ENCODE measurements at places on chromosomes 11 and 22.

- peak; percentile 27 for DNase-seq
These were observed 77.9 kb upstream of the TOP3B start for GRCh38 chr22:22060200-22061084.

DNA sequence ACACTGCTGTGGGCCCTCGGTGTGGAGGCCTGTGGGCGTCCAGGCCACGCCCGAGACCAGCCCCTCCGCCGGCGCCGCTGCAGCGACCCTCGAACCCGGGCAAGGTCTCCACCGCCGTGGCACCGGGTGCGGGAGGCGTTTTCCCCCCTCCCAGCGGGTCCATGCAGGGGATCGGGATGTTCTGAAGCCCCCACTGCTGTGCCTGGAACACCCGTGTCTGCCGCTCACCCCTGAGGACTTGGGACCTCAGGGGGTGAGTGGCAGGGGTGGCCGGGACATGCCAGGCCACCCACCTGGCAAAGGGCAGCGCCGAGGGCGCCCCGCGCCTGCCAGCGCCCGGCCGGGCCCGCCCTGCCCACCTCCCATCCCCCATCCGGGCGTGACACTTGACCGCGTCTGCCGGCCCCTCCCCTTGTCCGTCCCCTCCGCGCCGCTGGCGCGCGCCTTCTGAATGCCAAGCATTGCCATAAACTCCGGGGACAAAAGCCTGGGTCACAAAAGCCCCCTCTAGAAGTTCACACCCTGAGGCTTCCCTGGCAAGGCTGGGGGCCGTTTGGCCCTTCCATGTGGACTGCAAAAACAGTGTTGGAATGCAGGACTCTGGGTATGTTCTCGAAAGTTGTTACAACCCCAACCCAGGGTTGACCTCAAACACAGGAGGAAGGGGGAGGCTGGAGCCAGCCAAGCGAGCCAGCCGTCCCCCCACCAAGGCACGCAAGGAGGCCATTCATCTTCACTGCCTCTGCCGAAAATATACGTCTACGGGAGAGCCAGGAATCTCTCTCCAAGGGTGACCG, 819 bp upstream of the KCNQ1OT1 start:
- DNase-seq: peak; percentile 31

GRCh38 chr11:22454461-22455090, 116.4 kb downstream of the SLC17A6 start:
- no peak for DNase-seq

- no peak for DNase-seq
These were observed 97.1 kb upstream of the SYT13 start for GRCh38 chr11:45383224-45383623.

DNA sequence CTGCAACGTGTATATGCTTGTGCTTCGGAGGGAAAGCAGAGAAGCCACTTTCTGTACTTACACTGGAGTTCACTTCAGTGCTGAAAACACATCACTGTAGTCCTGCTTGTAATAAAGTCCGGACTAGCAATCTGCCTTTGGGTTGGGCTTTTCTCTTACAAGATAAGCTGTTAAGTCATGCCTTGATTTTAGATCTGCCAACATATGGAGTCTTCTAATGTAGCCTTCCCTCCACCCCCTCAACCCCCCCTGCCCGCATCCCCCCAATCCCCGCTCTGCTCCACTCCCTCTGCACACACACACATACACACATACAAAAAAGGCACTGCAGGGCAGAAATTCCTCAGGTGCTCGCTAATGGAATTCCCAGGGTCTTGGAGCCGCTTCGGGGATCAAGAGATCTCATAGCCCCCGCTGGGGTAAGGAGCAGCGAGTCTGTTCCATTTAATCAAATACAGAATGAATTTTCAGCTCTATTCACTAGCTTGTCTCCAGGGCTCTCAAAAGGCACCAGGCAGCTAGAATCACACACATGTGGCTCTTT, 3.4 kb downstream of the CDON start:
- DNase-seq: no peak

DNA sequence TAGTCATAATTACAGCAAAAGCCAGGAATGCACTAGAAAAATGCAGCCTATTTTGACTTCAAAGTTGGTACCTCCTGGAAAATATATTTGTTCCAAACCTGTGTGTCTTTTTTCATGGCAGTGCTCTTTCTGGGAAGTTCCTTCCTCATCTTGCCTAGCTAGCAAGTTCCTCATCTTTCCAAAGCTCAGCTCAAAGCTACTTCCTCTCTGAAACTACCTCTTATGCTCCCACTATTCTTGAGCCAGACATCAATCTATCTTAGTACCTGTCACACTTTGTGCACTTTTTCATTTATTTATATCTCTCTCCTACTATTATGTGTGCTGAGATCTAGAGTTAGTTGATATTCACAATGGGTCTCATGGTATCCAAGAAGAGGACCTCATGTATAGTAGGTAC, 191.6 kb upstream of the CCDC90B start:
- DNase-seq: no peak

GRCh38 chr22:40922484-40923303, 28.5 kb upstream of the RBX1 start:
- peak; percentile 52 for DNase-seq

GRCh38 chr11:66904055-66904454, 47.2 kb downstream of the LRFN4 start:
- no peak for DNase-seq

- no peak for DNase-seq
These were observed 56.9 kb upstream of the RASD2 start for GRCh38 chr22:35483730-35484129.

DNA sequence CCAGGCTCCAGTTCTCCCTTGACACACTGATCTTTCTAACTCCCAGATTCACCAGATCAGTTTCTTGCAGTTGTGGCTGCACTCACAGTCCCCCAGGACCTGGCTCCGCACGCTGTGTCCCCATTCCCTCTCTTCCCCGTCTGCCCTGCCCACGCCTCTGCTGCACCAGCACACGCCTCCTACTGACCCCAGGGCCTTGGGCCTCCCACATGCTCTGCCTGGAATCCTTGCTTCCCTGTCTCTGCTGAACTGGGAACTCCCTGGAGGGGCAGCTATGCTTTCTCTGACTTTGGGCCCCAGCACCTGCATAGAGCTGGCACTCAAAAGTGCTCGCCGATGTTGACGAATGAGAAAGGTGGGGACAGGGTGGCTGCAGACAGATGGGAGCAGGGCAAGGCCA, 68.9 kb downstream of the MYO7A start:
- no peak for DNase-seq

DNA sequence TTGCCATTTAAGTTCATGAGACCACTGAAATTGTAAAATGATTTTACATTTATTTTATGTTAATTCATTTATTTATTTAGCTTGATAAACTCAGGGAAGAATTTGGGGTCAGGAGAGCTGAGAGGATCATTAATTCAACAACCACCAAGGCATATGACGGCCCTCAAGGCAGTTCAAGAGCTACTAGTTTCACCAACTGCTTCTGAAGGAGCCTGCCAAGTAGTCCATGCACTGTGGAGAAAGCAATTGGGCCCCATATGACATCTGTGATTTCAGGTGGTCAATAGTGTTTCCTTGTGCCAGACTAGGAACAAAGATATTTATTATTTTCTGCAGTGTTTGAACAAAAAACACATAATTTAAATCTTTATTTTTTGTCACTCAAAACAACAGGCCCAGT, 236.4 kb downstream of the CASP12 start:
- DNase-seq: peak; percentile 68

GRCh38 chr11:44328138-44328660, 18.3 kb upstream of the ALX4 start:
- DNase-seq: no peak

DNA sequence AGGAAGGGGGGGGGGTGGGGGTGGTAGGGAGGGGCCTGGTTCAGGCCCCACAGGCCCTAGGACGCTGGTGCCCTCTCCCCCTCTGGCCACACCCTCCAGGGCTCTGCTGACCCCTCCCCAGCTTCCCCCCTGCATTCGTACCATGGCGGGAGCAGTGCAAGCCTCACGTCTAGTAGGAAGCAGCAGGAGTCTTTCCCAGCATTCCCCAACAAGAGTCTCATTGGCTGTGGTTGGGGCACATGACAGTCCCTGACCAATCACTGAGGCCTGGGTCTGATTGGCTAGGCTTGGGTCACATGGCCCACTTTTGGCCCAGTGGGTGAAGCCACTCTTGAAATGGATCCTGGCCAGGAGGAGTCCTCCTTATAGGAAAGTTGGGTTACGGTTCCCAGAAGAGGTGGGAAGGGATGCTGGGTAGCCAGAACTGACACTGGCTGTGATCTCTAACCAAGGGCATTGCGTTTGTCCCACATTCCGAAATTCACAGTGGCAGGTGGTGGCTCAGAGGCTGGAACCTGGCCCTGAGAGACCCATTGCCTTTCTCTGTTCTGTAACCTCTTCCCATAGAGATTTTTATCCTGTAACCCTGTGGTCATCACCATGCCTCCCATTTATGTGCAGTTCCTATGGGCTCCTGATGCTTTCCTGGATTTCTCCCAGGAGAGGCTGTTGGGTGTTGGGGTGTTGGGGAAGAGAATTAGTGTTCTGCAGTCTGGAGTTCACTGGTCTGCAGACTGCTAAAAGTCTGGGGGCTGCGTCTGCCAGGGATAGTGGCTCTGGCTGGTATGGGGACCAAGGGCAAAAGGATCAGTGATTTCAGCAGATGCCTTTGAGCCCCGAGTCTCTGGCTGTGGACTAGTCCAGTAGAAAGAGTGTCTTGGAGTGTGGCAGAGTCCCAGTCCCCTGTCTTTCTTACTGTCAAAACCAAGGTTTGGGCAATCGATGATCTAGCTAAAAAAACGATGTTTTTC, 58.9 kb upstream of the MYEOV start:
- peak; percentile 23 for DNase-seq

DNA sequence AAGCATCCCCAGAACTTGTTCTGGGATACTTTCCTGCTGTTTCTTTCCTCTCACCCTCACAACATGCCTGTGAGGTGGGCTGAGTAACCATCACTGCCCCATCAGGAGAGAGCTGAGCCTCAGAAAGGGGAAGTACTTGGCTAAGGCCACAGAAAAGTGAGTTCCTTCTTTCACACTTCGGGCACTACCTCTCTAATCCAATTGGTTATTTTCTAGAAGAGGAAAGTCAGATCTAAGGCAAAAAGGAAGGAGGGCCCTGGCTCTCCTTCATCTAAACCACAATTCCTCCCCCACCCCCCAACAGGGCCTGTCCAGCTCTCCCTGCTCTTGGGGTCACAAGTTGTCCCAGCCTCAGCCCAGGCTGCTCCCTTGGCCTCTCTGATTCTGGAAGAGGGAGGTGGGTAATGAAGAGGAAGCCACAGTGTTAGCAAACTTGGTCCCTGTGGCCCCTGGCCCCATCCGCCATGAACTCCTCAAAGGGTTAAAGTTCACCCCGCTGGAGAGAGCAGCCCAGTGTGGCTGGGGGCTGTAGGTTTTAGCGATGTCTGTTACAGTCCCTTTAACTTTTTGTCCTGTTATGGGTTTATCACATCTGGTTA, 34.0 kb downstream of the SLC22A12 start:
- DNase-seq: no peak

DNA sequence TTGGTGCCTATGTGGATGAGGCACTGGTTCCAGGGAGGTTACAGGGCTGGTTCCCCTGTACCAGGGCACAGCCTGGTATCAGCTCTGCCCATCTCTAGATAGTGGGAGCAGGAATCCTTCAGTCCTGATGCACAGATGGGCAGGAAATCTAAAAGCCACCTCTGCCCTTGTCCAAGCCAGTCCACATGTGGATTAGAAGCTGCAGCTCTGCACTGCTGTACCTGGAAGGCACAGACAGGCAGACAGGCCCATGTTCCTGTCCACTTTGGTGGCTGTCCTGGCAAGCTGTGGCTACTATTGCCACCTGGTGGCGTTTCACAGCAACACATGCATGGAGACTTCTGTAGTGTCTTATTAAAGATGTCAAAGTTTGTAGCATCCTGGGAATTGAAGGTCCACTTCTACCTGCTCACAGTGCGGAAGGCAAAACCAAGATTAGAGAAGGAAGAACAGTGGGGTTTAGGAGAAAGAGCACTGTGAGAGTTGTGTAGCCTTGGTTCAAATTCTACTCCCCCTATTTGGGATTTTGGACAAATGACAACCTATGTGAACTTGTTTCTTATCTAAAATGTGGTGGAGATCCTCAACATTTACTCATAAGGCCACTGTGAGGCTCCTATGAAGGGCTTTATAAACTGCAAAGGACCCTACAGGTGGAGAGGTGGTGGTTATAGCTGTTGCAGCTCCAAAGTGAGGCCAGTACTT, 30.1 kb downstream of the NAV2 start:
- DNase-seq: peak; percentile 81

DNA sequence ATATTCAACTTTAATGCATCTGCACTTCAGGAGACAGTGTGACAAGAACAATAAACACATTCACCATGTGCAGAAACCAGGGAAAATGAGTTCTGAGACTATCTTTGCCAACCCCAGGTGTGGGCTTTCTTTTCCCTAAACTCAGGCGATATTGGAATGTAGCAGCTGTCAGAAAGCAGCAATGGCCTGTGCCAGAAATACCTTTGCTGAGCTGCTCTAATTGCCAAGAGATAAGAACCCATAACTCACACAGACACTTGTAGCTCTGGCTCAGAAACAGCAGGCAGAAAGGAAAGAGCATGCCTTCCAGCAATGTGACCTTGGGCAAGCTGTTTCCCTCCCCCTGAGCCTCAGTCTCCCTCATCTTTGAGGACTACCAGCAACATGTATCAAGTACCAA, 77.6 kb downstream of the PLEKHA7 start:
- DNase-seq: no peak

GRCh38 chr11:12064136-12064953, 46.0 kb upstream of the MICAL2 start:
- no peak for DNase-seq

DNA sequence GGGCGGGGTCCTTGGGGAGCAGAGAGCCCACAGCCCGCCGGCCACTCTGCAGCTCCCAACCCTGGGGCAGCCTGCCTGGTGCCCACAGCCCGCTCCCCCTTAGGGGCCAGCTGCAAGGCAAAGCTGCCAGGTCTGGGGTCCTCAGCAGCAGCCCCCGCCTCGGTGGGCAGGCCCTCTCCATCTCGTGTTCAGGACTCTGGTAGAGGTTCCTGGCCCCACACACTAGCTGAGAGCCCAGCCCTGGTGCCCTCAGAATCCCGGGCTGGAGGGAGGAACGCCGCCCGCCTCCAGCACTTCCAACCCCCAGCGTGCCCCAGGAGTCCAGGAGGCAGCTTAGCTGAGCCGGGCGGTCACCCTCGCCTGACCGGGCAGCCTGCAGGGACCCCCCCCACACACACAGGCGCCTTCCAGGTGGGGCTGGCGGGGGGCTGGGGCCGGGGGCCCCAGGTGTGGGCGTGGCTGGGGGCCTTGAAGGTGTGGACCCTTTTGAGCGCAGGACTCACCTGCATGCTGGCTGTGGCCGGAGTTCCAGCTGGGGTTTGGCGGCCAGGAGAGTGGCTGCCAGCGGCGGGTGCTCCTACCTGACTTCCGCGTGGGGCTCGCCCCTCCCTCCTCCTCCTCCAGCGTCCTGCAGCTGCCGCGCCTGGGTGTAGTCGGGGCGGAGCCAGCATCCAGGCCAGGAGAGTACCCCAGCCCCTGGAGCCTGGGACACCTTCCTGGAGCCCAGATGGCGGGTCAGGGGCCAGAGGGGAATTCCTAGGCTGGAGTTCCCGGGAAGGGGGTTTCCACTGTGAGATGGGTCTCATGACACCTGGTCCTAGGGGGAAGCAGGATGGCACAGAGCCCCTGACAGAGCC, at the start of gene ANO9:
TSS of gene ANO9 (minus strand) at position 594 of the 857 bp plus-strand sequence. CDS start at position 509, 85 bp downstream.
- no peak for DNase-seq

- no peak for DNase-seq
These were observed 3.1 kb downstream of the HMBS start for GRCh38 chr11:119087747-119088241.

GRCh38 chr11:130689222-130689908, 226.9 kb downstream of the SNX19 start:
- no peak for DNase-seq
